ENCODE measurements at places on chromosomes 7 and 10.
A peak's percentile ranks its signal among the peaks of the same experiment; 100 is the strongest.

DNA sequence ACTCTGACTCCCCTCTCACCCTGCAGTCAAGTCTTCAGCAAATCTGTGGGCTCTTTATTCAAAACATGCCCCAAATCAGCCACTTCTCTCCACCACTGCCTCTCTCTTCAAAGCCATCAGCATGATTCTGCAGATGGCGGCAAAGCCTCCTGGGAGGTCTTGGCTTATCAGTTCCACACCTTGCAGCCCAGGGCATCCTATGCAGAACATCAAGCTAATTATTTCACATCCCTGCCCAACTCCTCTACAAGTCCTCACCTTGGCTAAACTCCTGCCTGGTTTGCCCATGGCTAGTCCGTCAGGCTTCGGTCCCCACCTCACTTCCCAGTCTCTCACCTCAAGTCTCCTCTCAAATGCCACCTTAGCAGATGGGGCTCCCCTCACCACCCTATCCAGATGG lies 70.2 kb downstream of the PIP4K2A start:
- DNase-seq = no peak

DNA sequence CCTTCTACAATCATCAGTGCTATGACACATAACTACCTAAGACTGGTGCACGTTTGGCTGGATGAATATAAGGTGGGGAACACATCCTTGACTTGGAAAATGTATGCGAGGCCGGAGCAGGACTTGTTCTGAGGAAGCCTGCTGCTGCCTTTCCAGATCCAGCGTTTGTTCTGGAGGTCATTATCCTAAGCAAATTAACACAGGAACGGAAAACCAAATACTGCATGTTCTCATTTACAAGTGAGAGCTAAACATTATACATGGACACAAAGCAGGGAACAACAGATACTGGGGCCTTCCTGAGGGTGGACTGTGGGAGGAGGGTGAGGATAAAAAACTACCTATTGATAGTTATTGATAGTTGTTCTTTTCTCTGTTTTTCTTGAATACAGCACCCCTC lies 10.8 kb upstream of the GALNT11 start:
- no peak for DNase-seq

- no peak for DNase-seq
Measured at GRCh38 chr7:117138981-117139380, 183.9 kb downstream of the WNT2 start.

DNA sequence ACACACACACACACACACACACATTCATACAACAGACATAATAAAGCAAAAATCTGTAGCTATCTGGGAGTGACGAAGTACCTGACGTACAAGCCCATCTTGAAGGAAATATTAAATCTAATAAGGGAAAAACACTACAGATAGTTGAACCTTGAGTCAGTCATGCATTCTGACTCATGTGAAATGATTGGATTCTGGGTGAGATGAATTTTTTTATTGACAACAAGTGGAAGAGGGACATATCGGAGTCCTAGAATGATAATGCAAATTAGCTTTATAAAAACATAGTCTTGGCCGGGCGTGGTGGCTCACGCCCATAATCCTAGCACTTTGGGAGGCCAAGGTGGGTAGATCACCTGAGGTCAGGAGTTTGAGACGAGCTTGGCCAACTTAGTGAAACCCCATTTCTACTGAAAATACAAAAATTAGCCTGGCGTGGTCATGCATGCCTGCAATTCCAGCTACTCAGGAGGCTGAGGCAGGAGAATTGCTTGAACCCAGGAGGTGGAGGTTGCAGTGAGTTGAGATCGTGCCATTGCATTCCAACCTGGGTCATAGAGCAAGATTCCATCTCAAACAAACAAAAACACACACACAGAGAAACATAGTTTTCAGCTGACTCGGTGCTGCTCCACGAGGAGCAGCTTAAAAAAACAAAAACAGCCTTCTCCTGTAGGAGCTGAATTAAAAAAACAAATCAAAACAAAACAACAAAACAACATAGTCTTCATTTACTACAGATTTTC lies 154.4 kb upstream of the MKLN1 start:
- DNase-seq = peak; percentile 88

GRCh38 chr10:4546500-4546899 lies 279.5 kb upstream of the AKR1E2 start:
- DNase-seq = peak; percentile 57

GRCh38 chr10:3886641-3887251 lies 101.7 kb upstream of the KLF6 start:
- peak; percentile 97 for DNase-seq

- no peak for DNase-seq
Measured at GRCh38 chr7:611281-611810, 91.7 kb upstream of the PDGFA start.

All from EL (cell line).